Central memory CD4-positive, alpha-beta T cell (primary cell): ENCODE measurements at places on chromosomes 1 and 21.
A peak's percentile ranks its signal among the peaks of the same experiment; 100 is the strongest.

- no peak for DNase-seq
Measured at GRCh38 chr1:197198911-197199310, 52.4 kb upstream of the ASPM start.

DNA sequence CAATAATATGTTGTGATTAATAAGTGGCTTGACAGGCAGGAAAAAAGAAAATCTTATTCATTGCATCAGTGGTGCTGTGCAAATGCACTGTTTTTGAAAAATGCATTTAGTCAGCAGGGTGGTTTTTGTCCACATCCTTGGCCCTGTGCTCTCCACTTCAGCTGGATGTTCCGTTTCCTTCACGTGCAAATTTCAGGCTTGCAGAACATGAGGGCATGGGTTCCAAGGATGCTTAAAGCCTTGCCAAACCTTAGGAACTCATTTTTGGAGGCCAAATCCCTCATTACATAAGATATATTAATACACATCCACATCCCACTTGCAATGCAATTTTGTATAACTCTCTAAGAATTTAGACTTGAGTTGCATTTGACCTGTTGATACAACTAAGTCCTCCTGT lies 410.1 kb downstream of the PRDM2 start:
- no peak for DNase-seq

- no peak for DNase-seq
Measured at GRCh38 chr1:62184336-62184735, 10.3 kb upstream of the L1TD1 start.

GRCh38 chr1:29417147-29417858 lies 181.0 kb downstream of the PTPRU start:
- DNase-seq: no peak

GRCh38 chr21:16302851-16303282 lies 573.1 kb downstream of the USP25 start:
- DNase-seq: no peak

- no peak for DNase-seq
Measured at GRCh38 chr1:117003223-117003875, 1.8 kb downstream of the CD101 start.

- DNase-seq: no peak
Measured at GRCh38 chr1:202073206-202073605, 49.5 kb upstream of the GPR37L1 start.

GRCh38 chr1:183970516-183971300 lies 66.8 kb downstream of the COLGALT2 start:
- DNase-seq: no peak

GRCh38 chr1:5722635-5723164 lies 269.5 kb downstream of the NPHP4 start:
- DNase-seq: no peak

DNA sequence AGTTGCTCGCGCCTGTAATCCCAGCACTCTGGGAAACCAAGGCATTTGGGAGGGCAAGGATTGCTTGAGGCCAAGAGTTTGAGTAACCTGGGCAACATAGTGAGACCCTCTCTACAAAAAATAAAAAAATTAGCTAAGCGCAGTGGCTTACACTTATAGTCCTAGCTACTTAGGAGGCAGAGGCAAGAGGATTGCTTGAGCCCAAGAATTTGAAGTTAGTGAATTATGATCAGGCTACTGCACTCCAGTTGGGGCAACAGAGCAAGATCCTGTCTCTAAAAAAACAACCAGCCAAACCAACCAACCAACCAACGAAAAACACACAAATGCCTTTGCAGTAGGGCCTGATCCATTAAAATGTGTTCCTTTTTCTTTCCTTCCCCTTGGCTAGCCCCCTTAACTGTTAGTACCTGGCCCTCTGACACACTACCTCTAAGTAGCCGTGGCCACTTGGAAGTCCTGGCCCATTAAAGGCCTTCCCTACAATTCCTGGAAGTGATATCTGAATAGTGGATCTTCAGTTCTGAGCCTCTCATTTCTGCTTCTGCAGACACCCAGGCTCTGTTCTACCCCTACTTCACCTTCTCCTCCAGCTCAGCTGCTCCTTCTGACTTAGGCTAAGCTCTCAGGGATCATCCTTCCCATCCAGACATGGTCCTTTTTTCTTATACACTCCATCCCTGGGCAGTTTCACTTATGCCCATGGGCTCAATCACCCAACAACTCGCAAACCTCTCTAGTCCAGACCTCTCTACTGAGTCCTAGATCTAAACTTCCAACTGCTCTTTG lies 3.5 kb upstream of the OSCP1 start:
- no peak for DNase-seq

GRCh38 chr1:68206848-68207689 lies 25.3 kb downstream of the WLS start:
- no peak for DNase-seq

DNA sequence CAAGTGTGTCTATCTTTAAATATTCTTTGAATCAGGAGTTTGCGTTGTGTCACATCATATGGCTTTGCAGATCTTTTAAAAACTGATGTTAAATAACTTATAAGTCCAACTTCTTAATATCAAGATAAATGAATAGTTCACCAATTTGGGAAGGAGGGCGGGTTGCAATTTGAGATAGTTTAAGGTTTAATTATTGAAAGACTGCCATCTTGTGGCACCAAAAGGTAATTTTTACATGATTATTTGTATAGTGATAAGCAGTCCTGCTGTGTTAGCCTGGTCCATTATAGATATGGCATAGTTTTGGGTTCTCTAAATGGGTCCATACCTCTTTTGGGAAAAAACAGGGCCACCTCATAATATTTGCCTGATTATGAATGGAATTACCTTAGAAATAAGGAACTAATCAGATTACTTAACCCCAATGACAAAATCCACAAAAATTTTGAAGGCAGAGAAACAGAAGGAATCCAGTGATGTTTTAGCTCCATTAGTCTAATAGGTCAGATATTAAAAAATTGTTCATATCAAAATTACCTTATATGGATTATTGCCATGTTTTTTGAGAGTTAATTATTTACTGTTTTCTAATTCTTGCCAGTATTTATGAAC lies 64.3 kb downstream of the PRKAA2 start:
- peak; percentile 1 for DNase-seq

- DNase-seq: no peak
Measured at GRCh38 chr1:62358665-62359373, 39.6 kb upstream of the KANK4 start.

DNA sequence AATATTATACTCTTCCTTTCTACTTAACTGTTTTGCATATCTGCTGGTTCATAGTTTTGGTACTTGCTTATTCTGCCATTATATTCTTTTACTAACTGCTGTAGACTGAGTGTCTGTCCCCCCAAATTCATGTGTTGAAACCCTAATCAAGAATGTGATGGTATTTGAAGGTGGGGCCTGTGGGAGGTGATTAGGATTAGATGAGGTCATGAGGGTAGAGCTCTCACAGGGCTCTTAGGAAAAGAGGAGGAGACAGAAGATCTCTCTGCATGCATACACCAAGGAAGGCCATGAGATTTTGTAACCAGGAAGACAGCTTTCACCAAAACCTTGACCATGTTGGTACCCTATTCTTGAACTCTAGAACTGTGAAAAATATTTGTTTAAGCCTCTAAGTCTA lies 354.1 kb upstream of the B3GALT2 start:
- peak; percentile 9 for DNase-seq

- DNase-seq: no peak
Measured at GRCh38 chr21:20329636-20330035, 668.6 kb upstream of the NCAM2 start.

DNA sequence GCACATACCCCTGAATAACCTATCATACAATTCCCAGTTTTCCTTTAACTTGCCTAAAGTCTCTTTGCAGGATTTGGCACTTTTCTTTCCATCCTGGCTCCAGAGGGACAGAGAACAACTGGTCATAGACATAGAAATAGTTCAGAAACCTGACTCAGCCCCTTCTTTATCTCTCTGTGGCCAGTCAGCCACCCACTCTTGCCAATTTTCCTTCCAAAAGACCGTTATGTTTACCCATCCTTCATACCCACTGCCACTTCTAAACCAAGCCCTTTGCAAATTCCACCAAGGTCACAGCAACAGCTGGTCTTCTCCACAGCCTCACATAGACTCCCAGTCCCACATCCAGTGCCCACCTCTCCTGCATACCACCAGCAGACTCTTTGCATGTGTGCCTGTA lies 127.2 kb upstream of the FGGY start:
- DNase-seq: no peak
